WERI-Rb-1 (cell line): ENCODE measurements at places on chromosomes 7 and 10.

- no peak for DNase-seq
These were observed 18.4 kb downstream of the CRPPA start for GRCh38 chr7:16402940-16403339.

- no peak for DNase-seq
These were observed 31.8 kb upstream of the RET start for GRCh38 chr10:43044961-43045621.

DNA sequence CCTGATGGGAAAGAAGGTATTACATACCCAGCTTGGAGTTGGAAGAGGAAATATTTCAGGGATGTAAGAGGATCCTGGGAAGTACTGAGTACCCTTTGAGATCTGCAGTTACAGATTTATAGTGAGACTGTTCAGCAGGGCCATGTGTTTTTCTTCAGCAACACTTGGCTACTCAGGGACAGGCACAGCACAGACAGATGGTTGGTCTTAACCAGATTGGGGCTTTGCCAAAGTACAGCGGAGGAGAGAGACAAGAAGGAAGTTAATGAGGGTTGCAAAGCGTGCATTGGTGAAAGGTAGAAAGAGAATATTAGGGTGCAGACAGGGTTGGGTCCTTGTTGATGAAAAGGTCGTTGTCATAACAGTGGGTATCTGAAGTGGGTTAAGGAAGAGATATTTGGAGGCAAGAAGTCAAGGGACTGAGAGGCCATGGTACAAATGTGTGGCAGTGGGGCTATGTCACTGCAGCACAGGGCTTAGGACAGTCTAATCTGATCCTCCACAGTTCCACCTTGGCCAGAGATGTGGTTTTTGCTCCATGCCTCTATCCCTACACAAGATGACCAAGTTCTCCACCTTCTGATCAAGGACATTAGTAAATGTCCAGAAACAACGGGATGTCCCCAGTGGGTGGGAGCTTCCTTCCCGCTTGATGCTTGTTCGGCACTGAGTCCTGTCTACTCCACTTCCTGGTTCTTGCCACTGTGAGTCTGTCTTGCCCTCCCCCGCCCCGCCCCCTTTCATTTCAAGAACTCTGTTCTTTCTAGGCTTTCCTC lies 18.9 kb upstream of the DNAJC1 start:
- peak; percentile 37 for DNase-seq

DNA sequence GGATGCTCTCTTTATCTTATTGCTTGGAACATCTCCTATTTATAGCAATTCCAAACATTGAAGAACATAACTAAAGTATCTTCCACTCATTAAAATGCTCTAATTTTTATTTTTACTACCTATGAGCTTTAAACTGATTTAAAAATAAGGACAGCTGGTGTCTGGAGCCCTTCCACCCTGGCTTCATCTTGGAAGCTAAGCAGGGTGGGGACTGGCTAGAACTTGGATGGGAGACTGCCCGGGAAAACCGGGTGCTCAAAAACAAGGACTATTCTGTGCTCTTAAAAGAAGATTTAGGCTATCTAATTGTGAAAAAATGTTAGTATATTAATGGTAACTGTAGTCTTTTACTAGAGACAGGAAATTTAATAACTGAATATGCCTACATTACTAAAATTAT lies 69.2 kb downstream of the ARMC3 start:
- peak; percentile 22 for DNase-seq

DNA sequence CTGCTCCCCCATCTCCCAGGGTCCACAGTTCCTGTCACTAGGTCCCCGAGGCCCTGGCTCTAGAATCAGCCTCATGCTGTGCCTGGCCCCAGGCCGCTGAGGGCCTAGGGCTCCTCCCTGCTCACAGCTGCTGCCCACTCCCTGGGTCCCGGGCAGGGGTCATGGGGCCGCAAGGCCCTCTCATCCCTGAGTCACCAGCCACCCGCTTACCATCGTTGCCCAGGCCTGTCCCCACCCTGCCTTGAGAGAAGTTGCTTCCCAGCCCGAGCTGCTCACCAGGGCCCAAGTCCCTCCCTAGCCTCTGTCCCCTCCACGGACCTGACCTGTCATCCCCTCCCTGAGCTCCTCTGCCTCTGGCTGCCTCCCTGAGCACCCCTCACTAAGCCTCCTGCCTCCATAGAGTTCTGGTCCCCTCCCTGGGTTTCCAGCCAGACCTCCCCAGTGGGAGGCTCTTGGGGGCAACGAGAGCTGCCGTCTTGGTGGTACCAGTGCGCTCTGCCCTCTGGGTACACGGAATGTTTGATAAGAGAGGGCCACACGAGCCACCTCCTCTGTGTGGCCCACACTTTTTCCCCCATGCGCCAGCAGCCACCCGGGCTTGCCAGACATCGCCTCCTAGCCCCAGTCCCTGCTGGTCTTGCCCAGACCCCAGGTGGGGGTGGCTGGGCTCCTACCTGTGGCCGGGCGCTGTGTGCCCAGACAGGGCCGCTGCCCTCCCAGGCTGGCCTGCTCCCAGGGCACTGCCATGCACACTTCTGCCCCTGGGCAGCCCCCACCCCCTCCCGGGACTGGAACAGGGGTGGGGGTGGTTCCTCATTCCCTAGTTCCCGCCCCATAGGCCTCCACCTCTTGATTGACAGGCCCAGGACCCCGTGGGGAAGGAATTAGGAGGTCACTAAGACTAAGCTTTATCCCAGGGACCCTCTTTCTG lies 21.3 kb downstream of the MLXIPL start:
- DNase-seq = no peak

GRCh38 chr10:26780793-26781601 lies 79.8 kb downstream of the ABI1 start:
- no peak for DNase-seq

- no peak for DNase-seq
These were observed 57.0 kb downstream of the MALSU1 start for GRCh38 chr7:23356168-23356567.

- no peak for DNase-seq
These were observed 9.1 kb downstream of the ALKBH4 start for GRCh38 chr7:102455596-102455995.

DNA sequence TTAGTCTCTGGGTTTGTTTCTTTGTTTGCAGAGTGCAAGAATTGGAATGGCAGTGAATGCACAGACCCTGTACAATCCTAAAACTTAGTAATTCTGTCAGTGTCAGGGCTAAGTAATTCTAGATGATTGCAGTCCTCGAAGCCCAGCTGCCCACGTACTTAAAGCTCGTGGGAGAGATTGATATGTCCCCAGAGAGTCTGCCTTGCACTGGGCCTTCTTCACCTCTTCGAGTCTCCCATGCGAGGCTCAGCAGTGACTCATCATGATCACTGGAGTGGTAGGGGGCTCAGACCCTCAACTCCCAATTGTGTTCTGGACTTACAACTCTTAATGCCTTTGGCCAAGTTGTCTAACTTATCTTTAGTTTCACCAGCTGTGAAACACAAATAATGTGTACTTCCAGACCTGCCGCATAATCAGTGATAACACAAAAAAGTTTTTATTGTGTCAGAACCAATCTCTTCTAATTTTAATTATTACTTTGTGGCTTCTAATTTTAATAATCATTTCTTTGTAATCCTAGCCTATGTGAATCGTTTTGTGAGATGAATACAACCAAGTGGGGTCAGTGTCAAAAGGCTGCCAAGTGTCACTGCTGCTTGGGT lies 345.6 kb upstream of the LRGUK start:
- peak; percentile 21 for DNase-seq
